ENCODE measurements at places on chromosomes 5 and 9.

- DNase-seq = no peak
These were observed 5.8 kb downstream of the GRK6 start for GRCh38 chr5:177432143-177432838.

GRCh38 chr5:1911773-1912235, 29.1 kb upstream of the IRX4 start:
- DNase-seq = no peak

DNA sequence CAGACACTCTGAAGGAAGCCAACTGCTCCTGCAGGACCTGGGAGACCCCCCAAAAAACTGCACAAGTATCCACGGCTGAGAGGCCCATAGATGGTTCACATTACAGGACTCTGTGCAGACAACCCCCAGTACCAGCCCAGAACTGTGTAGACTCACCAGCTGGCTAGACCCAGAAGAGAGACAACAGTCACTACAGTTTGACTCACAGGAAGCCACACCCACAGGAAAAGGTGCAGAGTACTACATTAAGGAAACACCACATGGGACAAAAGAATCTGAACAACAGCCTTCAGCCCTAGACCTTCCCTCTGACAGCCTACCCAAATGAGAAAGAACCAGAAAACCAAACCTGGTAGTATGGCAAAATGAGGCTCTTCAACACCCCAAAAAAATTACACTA, 281.2 kb upstream of the RGMB start:
- DNase-seq = no peak

GRCh38 chr9:121312169-121312568, 44.2 kb downstream of the GSN start:
- no peak for DNase-seq

GRCh38 chr9:22405869-22406659, 40.6 kb upstream of the DMRTA1 start:
- DNase-seq = peak; percentile 23

DNA sequence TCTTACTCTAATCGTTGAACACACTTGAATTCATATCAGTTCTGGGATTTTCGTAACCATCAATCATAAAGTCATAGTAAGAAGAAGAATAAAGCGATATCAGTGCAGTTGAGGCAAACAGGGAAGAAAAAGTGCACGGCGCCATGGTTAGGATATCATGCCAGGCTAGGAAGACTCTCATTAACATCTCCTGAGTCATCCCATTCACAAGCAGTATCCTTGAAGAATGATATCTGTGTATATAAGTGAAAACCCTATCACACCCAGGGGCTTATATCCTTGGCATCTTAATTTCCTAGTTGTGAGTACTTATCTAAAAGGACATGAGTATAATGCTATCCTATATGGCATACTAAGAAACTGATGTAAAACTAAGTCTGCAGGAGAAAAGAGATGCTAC, 38.6 kb downstream of the NFIB start:
- no peak for DNase-seq

- no peak for DNase-seq
These were observed 20.7 kb downstream of the IGIP start for GRCh38 chr5:140146523-140146842.

All from NCI-H69 (cell line).